CD4-positive, alpha-beta T cell (primary cell): ENCODE measurements at places on chromosomes 4 and X. TPM values are rescaled to one million over a fixed set of nuclear protein-coding genes. Genes with fewer than 3 reads are reported as not detected.
A peak's percentile ranks its signal among the peaks of the same experiment; 100 is the strongest.

The ZNF81 gene
- total RNA-seq, result 5.1 TPM

The TMSB15B gene
- total RNA-seq, result 9.0 TPM

The TRAM1L1 gene
- total RNA-seq, result not detected

DNA sequence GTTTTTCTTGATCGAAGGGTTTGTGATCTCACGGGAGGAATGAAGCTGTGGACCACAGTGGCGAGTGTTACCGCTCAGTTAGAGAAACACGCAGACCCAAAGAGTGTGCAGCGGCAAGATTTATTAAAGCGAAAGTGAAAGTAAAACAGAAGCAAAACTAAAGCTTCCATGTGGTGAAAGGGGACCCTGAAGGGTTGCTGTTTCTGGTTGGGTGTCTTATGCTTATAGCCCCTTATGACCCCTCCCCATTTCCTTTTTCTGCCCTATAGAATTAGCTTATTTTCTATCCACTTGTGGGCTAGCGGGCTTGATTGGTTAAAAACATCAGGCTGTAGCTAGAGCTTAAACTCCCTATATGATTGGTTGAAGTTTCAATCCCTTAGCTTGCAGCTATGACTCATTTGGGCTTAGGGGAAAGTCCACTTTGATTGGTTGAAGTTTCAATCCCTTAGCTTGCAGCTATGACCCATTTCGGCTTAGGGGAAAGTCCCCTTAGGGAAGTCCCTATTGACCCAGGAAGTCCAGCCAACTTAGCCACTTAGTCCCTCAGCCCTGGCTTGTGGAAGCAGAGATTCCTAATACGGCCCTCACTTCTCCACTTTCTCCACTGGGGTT, 171.2 kb upstream of the NWD2 start:
- DNase-seq, result no peak

- DNase-seq, result no peak
These were observed 20.9 kb upstream of the PRSS12 start for GRCh38 chr4:118373614-118374255.

DNA sequence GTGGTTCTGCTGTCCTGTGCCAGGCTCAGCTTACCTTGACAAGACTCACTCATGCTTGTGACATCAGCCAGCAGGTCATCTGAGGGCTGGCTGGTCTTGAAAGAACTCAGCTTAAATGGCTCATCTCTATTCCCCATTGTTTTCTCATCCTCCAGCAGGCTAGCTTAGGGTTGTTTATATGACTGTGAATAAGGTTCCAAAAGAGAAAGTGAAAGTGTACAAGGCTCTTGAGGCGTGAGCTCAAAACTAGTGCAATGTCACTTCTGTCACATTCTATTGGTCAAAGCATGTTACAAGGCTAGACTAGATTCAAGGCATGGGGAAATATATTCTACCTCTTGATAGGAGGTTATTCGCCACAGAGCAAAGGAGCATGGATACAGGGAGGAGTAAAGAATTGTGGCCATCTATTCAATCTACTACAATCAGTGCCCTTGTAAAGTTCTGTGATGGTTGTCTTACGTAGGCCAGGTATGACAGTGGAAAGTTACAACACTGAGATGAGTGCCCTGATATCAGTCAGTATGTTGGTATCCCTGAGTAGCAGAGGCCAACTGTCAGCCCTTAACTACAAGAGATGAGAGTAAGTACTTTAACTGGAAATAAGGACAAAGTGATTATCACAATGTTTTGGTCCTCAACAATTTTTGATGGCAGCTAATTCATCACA, 19.8 kb upstream of the TMLHE start:
- no peak for DNase-seq

- DNase-seq, result no peak
These were observed 171.7 kb downstream of the SLIT2 start for GRCh38 chr4:20423420-20423819.

GRCh38 chr4:176971576-176972115, 178.9 kb upstream of the VEGFC start:
- DNase-seq, result no peak

GRCh38 chrX:15410947-15411346, 26.7 kb upstream of the VEGFD start:
- DNase-seq, result no peak

- no peak for DNase-seq
These were observed 366.7 kb upstream of the FAT1 start for GRCh38 chr4:187090401-187090800.

- no peak for DNase-seq
These were observed 5.4 kb upstream of the NEUROG2 start for GRCh38 chr4:112521123-112522023.

DNA sequence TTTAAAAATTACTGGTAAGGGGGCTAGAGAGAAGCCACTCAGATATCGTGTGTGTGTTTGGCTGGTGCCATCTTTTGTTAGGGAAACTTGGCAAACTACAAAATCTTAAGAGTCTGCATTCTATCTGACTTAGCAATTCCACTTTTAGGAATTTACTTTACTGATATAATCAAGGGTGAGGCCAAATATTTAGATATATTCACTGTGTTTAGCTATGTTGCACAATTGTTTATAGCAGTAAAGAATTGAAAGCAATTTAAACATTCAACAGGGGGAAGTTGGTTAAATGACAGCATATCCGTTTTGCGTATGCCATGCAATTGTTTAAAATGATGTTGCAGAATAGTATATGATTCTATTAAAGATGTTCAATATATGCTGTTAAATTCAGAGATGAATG, 6.4 kb upstream of the HERC3 start:
- DNase-seq, result no peak

DNA sequence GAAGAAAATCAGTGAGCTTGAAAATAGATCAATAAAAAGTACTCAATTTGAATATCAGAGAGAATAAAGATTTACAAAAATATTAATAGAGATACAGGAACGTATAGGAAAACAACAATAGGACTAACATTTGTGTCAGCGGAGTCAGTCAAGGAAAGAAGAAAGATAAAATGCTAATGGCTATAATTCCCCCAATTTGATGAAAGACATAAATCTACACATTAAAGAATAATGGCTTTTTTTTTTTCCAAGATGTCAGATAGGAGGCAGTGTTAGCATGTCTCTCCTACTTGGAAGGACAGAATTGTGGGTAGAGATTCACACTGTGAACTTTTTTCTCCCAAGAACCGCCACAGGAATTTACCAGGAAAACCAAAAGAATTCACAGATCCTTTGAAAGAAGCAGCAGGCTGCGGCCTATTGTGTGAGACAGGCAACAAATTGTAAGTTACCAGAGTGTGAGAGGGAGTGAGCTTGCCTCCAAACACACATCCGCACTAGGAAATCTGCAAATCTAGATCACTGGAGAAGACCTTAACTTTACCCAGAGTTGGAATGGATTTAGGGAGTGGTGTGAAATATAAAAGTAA, 249.9 kb downstream of the PRDM5 start:
- DNase-seq, result no peak

DNA sequence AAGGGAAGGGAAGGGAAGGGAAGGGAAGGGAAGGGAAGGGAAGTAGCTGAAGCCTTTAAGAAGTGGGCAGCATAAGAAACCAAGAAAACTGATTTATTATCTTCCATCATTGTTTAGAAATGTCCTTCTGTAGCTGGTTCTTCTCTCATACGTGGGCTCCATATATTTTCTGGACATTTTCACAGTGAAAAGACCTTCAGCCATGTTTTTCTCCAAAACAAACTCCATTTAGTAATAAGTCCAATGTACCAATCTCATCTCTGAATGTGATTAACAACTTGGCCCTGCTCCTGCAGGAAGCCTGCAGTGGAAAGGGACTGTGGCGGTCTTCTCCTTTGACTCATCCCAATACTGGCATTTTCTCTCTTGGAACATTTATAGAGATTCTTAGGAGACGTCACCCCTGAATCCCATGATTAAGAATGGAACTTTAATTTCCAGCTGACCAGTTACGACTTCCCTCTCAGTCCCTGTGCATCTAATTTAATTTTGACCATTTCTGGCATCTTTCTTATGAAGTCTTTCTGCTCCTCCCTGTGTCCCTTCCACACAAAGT, 96.6 kb upstream of the GUCY1A1 start:
- no peak for DNase-seq

DNA sequence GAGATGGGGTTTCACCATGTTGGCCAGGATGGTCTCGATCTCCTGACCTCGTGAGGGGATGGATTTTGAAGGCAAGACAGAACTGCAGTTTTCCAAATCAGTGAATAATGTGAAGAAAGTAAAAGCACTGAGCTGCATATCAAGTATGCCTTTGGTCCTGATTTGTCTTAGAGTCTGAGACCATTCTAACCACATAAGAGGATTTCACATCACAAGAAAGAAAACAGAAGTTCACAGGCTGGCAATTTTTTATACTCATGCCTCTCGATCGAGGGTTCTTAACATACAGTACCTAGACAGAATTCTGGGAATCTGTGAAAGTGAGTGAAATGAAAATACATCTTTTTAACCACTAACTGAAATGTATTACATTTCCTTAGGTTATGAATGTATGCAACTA, 23.3 kb downstream of the CHIC2 start:
- DNase-seq, result peak; percentile 39

DNA sequence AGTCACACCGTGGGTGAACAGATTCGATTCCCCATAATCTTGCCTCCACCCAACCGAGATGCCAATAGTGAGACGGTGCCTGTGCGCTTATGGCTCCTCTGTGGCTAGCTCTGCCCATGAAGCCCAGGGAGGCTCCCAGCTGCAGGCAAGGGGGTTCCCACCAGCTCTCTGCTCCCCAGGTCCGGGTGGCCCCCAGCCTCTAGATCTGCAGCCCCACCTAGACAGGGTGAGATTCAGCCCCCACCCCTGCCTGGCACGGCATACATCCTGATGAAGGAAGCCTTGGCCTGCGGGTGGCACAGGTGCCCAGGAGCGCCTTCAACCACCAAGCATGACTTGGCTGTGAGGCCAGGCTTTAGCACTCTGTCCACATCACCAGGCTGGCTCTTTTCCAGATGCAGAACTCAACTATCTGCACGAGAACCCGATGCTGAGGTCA, 40.6 kb downstream of the WDR1 start:
- DNase-seq, result no peak
